Fibroblast of skin of left quadriceps (primary cell): ENCODE measurements at places on chromosomes 12 and 14.

GRCh38 chr12:71771069-71771468 lies 16.4 kb downstream of the RAB21 start:
- no peak for DNase-seq

DNA sequence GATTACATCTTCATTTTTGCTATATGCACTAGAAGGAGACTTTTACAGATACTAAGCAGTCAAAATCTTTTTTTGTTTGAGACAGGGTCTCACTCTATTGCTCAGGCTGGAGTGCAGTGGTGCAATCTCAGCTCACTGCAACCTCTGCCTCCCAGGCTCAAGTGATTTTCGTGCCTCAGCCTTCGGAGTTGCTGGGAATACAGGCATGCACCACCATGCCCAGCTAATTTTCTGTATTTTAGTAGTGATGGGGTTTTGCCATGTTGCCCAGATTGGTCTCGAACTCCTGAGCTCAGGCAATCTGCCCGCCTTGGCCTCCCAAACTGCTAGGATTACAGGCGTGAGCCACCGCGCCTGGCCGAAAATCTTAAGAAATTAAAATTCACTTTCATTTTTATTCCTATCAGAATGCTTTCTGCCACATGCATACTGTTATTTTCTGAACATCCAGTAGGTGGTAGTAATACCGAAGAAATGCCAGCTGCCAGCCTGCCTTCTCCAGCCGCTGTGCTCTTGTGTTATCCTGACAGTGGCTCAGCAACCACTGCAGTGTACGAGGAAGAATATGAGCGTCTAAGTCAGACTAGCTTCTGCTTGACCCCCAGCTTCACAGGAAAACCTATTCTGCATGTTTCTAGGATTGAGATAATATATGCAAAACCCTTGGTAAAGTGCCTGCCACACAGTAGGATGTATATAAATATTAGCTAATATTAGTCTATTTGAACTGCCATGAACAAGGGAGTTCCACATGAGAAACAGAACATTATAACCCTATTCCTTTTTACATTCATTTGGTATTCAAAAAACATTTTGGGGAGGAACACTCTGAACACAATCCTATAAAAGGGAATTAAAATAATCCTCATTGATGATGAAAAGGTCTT lies 54.2 kb downstream of the RPAP3 start:
- peak; percentile 17 for DNase-seq

DNA sequence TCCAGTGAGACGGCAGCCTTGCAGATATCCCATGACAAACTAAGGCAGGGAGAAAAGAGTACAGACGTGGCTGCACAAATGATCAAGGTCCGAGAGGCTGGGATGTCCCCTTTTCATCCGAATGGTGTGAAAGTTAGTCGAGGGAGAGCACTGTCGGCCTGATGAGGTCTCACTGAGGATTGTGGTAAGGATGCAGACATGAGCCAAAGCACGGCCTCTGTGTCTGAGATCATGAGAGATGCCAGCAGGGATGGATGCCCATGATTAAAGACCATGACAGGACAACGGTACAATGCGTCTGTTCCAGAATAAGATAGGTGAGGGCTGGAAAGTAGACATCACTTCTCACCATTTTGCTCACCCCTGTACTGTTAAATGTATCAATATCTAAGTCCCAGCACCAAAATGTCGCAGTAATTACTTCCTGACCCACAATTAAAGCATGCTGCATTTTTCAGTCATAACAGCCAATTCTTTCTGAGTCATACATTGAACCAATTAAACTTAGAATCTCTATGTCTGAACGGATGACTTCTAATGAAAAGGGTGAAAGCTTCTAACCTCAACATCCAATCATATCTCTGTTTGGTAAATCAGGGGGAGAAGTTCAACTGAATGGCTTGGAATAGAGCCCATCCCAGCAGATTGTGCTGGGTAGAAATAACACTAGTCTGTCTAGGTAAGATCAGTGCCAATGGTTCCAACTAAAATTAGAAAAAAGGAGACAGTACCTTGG lies 249.6 kb upstream of the SOX5 start:
- DNase-seq: peak; percentile 8

DNA sequence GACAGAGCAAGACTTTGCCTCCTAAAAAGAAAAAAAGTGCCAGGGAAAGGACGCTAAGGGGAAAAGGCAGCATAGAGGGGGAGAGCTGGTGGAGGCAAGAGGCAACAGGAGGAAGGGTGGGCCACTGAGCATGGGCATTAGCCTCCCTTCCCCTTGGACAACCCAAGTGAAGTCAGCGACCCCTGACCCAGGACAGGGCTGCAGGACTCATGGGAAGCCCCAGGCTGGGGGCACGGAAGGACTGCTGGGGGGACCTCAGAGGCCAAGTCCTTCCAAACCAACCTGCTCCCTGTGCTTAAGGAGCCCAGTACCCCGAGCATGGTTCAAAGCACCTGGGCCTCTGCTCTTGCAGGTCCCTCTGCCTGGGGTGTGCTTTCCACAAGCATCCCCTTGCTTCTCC lies 27.5 kb downstream of the CMKLR1 start:
- no peak for DNase-seq

DNA sequence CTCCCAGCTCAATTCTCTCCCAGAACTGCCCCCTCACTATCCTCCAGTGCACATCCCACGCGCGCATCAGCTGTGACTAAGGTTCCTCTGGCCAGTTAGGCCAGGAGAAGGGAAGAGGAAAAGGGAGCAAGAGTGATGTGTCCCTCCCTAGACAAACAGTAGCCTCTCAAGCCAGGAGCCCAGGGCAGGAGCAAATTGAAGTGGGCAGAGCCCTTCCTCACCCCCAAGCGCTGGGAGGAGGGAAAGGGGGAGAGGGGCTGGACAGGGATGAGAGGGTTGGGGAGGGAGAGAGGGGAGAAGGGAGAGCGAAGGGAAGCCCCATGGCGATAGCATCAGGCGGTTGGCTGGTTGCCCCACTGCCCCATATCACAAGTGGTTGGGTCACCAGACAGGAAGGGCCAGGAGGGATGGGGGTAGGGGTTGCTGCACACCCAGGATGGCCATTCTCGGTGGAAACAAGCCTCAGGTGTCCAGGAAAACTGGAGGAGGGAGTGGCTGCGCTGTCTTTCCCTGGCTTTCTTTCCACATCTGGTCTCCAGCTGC lies 1.1 kb downstream of the CD63 start:
- DNase-seq: no peak

DNA sequence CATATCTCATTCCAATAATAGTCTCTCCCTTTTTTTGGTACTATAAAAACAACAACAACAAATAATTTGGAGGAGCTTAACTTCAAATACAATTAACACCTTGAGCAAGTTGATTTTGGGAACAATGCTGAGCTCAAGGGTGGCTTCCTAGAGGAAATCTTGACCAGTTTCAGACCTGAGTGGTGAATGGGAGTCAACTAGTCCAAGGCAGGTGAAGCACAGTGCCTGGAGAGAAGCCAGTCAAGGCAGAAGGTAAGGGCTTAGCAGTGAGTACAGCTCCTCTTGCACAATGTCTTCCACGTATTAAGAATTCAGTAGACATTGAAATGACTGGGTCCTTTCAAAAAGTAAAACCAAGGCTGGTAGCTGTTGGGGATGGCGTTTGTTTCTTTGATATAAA lies 444.8 kb downstream of the ATP23 start:
- DNase-seq: no peak

DNA sequence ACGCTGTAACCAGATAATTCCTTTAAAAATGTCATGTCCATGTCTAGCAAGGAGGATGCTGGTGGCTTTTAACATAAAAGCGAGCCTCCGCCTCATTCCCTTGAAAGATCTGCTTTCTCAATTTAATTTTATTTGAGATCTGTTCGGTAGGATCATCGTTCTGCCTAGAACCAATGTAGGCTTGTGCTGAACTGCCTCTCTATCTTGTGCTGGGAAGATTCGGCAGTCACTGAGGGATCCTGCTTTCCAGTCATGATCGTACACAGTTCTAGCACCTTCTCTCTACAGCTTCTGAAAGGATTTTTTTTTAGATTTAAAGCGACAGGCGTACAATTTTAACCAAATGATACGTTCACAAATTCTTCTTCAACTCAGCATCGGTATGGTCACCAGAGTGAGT lies 54.3 kb downstream of the PEBP1 start:
- DNase-seq: peak; percentile 14

GRCh38 chr14:50383618-50384225 lies 13.0 kb downstream of the CDKL1 start:
- DNase-seq: no peak

GRCh38 chr14:62077676-62078261 lies 315.5 kb downstream of the SNAPC1 start:
- DNase-seq: no peak

- no peak for DNase-seq
Observed at GRCh38 chr14:64114796-64115195, 179.4 kb downstream of the ESR2 start.

- DNase-seq: no peak
Observed at GRCh38 chr12:53499266-53500141, at the start of gene MAP3K12. MAP3K12 (minus strand) TSS chr12:53499458; CDS start chr12:53487391, 12,067 bp downstream.

- no peak for DNase-seq
Observed at GRCh38 chr12:52526511-52526951, 6.3 kb upstream of the KRT5 start.

DNA sequence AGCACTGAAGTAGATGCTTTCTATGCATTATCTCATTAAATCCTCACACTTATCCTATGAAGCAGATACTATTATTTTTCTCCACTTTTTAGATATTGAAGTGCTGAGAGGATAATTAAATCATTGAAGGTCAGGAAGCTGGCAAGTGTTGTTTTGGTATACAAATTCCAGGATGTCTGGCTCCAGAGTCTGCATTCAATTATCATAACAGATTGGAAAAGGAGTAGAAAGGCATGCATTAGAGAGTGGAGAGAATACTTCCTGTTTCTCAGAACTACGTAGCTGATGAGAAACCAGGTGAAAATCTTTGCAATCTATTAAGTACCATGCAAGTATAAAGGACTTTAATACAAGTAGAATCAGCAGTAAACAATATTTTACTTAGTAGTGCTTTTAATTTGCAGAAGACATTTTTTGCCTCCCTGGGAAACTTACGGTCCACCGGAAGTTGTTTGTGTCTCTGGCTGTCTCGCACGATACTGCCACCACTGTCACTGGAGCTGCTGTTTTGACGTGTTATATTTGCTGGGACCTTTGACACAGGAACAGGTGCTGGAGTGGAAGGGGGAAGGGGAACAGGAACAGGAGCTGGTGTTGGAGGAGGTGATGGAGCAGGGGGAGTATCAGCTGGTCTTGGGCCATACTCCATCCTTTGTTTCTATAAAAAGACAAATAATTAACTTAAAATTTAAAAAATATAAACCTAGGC lies 158.0 kb downstream of the EPS8 start:
- DNase-seq: peak; percentile 12

DNA sequence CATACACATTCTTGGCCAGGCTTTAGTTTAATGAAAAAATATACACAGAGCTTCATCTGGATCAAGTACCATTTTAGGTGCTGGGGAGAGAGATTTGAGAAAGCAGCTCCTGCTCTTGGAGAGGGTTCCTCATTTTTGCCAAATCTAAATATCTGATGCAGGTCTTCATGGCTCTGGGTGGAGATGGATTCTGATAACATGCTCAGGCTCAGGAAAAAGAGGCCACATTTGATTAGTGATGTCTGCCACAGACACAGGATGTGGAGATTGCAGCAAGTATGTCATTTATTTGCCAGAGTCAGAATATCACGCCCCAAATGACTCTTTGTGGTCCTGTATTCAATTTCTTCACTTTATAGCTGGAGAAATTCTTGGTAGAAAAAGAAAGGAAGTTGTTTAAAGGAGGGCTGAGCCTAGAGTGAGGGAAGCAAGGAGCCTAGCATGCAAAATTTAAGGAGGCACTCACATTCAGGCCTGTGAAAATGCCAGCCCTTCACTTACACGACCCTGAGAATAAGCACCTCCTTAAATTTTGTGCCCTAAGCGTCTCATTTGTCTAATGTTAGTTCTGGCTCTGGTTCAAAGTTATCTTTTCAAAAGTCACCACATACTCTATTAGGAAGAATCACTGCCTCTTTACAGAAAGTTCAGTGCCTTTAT lies 492.9 kb upstream of the TBX3 start:
- no peak for DNase-seq

GRCh38 chr12:29889737-29890136 lies 106.0 kb upstream of the TMTC1 start:
- peak; percentile 1 for DNase-seq

- no peak for DNase-seq
Observed at GRCh38 chr12:69886109-69886508, 61.1 kb downstream of the MYRFL start.

DNA sequence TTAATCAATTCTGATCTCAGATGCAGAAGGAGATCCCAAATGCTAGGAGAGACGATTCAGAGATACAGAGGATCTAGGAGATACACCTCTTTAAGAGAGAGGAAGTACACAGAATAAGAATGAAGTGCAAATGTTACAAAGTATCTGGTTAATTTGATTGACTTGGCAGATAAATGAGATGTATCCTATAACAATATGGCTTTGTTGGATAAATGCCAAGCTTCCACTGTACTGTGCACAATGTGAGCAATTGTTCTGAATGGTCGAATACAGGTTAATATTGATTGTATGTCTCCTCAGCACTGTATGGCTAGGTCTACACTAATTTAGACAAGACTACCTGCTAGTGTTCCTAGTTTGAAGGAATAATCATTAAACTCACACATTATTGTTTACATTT lies 119.6 kb upstream of the PTPRB start:
- no peak for DNase-seq

GRCh38 chr14:105315211-105315721 lies 718 bp downstream of the PACS2 start:
- no peak for DNase-seq

GRCh38 chr14:59309291-59309900 lies 120.9 kb downstream of the DAAM1 start:
- no peak for DNase-seq

GRCh38 chr12:4813741-4814140 lies 93.5 kb downstream of the GALNT8 start:
- no peak for DNase-seq

GRCh38 chr14:98819132-98819866 lies 452.7 kb downstream of the BCL11B start:
- no peak for DNase-seq

- peak; percentile 36 for DNase-seq
Observed at GRCh38 chr12:47032644-47033043, 46.8 kb upstream of the PCED1B start.

- DNase-seq: no peak
Observed at GRCh38 chr12:94863321-94864035, 140.0 kb downstream of the NDUFA12 start.

DNA sequence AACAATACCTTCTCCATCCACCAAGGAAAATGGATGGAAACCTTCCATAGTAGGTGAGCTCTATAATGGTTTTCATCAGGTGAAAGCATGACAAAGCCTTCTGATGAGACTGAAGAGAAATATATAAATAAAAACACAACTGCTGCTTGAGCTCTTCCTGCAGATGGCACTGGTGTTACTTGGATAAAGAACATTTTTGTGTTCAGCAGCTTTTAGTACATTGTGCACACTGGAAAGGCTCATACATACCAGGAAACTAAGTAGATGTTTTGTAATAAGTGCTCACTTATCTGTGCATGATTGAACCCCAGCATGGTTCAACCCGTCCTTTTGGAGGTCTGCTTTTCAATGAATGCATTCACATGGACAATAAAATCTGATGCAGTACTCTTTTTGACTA lies 357.3 kb upstream of the MIS18BP1 start:
- DNase-seq: no peak
